Stimulated activated memory B cell treated with anti-CD40 and anti-IgM and Interleukin-4, amounts not matched to agents 10 μg/mL and 1 μg/mL and 100 μg/mL, for 72 hours (primary cell): ENCODE measurements at places on chromosomes 7 and 10.

- H3K27ac ChIP-seq: peak overlapping the region; percentile 96
- H3K4me3 ChIP-seq: no peak overlapping the region
- H3K36me3 ChIP-seq: peaks cover 78% of the 10 kb centered on the region
- no peaks in the 10 kb centered on the region for H3K27me3 ChIP-seq
Measured at GRCh38 chr7:55517191-55517633, 55.1 kb downstream of the VOPP1 start.

- no peak overlapping the region for H3K27ac ChIP-seq
- H3K4me1 ChIP-seq: peaks cover 18% of the 10 kb centered on the region
Measured at GRCh38 chr10:48455055-48455391, 148.5 kb downstream of the MAPK8 start.

- no peaks in the 10 kb centered on the region for H3K27me3 ChIP-seq
- no peak for ATAC-seq
- peak overlapping the region; percentile 46 for H3K27ac ChIP-seq
- H3K4me1 ChIP-seq: peaks cover 39% of the 10 kb centered on the region
Measured at GRCh38 chr7:47537716-47538675, 43.9 kb downstream of the TNS3 start.

DNA sequence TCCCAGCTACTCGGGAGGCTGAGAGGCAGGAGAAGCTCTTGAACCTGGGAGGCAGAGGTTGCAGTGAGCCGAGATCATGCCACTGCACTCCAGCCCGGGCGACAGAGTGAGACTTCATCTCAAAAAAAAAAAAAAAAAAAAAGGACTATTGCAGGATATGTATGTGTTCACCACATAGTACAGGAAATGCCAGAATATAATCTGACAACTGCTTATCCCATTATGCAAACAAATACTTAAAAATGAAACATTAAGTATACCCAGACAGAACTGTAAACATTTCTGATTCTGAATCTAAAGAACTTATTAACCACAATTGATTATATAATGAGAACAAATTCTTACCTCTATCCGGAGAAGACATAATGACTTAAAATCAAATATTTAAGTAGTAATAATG, 18.7 kb downstream of the DKK1 start:
- H3K36me3 ChIP-seq: no peaks in the 10 kb centered on the region
- no peaks in the 10 kb centered on the region for H3K27me3 ChIP-seq

GRCh38 chr7:96285579-96285978, 36.3 kb downstream of the SLC25A13 start:
- no peaks in the 10 kb centered on the region for H3K27me3 ChIP-seq
- peak overlapping the region; percentile 73 for H3K27ac ChIP-seq
- no peak for ATAC-seq
- peaks cover 54% of the 10 kb centered on the region for H3K4me1 ChIP-seq

- H3K4me3 ChIP-seq: no peak overlapping the region
- no peaks in the 10 kb centered on the region for H3K4me1 ChIP-seq
- H3K27me3 ChIP-seq: peaks cover 18% of the 10 kb centered on the region
- H3K27ac ChIP-seq: no peak overlapping the region
Measured at GRCh38 chr7:78161781-78162180, 363.2 kb downstream of the PHTF2 start.

- peak overlapping the region; percentile 77 for H3K27ac ChIP-seq
- H3K4me1 ChIP-seq: peaks cover 9% of the 10 kb centered on the region
- ATAC-seq: no peak
Measured at GRCh38 chr7:1843271-1843861, 173.3 kb downstream of the ELFN1 start.

- no peak for ATAC-seq
- peak overlapping the region; percentile 29 for H3K4me3 ChIP-seq
- peaks cover 53% of the 10 kb centered on the region for H3K36me3 ChIP-seq
- H3K27ac ChIP-seq: peak overlapping the region; percentile 90
- H3K4me1 ChIP-seq: peaks cover 74% of the 10 kb centered on the region
Measured at GRCh38 chr10:61986382-61986781, 84.9 kb downstream of the ARID5B start.

GRCh38 chr7:96361116-96361857, 39.4 kb upstream of the SLC25A13 start:
- no peak for ATAC-seq
- no peaks in the 10 kb centered on the region for H3K36me3 ChIP-seq
- no peak overlapping the region for H3K4me3 ChIP-seq
- H3K27me3 ChIP-seq: peaks cover 28% of the 10 kb centered on the region
- H3K27ac ChIP-seq: no peak overlapping the region

- no peak overlapping the region for H3K27ac ChIP-seq
- H3K4me1 ChIP-seq: peaks cover 3% of the 10 kb centered on the region
- ATAC-seq: no peak
- H3K36me3 ChIP-seq: no peaks in the 10 kb centered on the region
- H3K27me3 ChIP-seq: no peaks in the 10 kb centered on the region
- H3K4me3 ChIP-seq: no peak overlapping the region
Measured at GRCh38 chr7:7496311-7496710, 39.4 kb downstream of the COL28A1 start.

GRCh38 chr7:35967366-35968139, 166.7 kb downstream of the SEPTIN7 start:
- H3K27ac ChIP-seq: no peak overlapping the region
- H3K4me3 ChIP-seq: no peak overlapping the region
- H3K27me3 ChIP-seq: peaks cover 7% of the 10 kb centered on the region

DNA sequence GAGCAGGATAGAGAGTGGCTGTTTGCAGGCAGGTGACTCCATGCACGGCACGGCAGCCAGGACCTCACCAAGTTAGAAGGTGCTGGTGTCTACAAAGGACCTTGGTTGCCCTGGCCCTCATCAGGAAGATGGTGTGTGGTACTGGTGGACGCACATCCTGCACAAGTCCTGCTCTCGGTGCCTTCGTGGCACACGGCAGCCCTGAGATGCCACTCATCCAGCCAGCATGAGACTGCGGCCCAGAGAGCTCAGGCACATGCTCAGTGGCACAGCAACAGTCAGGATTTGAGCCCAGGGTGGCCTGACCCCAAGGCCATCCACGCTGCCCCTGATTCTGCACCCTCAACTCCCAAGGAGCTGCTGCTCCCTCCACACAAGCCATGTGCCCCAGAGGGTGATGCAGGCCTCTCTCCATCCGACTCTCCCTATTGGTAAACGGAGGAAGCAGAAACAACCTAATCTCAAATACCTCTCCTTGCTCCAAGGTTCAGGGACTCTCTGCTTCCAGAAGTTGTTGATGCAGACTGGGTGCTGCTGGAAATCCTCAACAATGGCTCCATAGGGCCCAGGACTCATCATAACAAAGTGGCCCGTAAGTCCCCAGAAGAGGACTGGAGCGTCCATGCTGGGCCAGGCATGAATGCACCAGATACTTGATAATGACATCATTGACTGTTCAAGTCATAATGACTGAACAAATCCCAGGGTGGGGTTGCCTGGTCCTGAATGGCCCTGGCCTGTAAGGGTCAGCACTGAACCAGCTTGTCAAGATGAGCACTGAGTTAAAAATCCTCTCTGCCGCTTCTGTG, 93.6 kb downstream of the ARHGAP22 start:
- H3K36me3 ChIP-seq: peaks cover 5% of the 10 kb centered on the region
- H3K27me3 ChIP-seq: peaks cover 10% of the 10 kb centered on the region
- peak; percentile 44 for ATAC-seq
- no peak overlapping the region for H3K4me3 ChIP-seq
- H3K4me1 ChIP-seq: peaks cover 20% of the 10 kb centered on the region

- no peak overlapping the region for H3K27ac ChIP-seq
- H3K36me3 ChIP-seq: no peaks in the 10 kb centered on the region
- no peak for ATAC-seq
- H3K4me1 ChIP-seq: peaks cover 11% of the 10 kb centered on the region
- no peaks in the 10 kb centered on the region for H3K27me3 ChIP-seq
Measured at GRCh38 chr10:88820748-88821401, 18.3 kb downstream of the LIPM start.

GRCh38 chr7:131072505-131073091, 255.1 kb upstream of the MKLN1 start:
- no peak for ATAC-seq
- no peak overlapping the region for H3K4me3 ChIP-seq
- H3K27me3 ChIP-seq: no peaks in the 10 kb centered on the region
- H3K36me3 ChIP-seq: peaks cover 43% of the 10 kb centered on the region

DNA sequence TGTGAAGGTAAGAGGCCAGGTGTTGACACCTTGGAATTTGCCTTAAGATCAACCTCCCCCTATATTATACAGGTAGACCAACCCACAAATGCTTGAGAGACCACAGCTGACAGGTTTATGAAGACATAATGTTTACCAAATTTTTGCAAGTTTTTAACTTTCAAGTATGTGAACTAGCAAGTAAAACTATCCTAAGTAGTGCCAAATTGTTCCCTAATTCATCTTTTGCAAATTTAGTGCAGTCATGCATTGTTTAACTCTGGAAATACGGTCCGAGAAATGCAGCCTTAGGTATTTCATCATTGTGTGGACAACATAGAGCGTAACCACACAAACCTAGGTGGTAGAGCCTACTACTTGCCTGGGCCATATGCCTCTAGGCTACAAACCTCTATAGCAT, 10.7 kb downstream of the UPP1 start:
- ATAC-seq: no peak
- no peaks in the 10 kb centered on the region for H3K27me3 ChIP-seq
- no peak overlapping the region for H3K4me3 ChIP-seq
- H3K4me1 ChIP-seq: no peaks in the 10 kb centered on the region

DNA sequence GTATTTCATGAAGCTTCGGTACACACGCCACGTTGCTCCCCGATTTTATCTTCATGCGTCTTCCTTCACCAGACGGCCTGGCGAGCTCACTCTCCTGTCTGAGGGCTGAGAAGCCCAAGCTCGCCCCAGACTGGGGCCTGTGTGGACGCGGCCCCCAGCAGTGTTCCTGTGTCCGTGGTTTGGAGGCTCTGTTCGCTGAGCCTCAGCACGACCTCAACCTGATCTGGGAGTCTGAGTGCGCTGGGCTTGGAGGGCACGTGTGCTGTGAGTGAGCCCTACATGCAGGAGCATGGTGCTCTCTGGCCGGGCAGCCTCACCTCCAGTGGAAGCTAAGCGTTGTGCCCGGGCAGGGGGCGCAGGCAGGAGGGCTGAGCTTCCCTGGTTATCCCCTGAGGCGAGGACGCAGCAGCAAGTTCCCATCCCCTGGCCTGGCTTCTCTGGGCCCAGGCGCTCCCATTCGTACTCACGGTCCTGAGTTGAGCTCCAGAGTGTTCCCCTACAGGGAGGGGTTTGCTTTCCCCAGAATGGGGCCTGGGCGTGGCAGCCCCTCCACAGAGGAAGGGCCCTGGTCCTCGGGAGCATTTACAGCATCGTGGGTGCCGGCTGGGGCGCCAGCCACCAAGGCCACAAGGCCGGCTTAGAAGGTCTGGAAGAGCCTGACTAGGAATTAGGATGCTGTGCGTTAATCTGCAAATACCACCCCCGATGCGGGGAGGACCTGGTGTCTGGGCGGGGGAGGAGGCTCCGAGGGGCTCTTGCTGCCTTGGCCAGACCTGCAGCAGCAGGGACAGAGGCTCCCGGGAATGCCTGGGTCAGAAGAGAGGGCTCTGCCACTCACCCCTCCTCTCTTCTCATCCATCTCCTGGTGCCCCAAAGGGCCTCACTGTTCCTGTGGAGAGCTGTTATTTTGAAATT, 400.6 kb downstream of the DNAJB6 start:
- no peaks in the 10 kb centered on the region for H3K36me3 ChIP-seq
- no peak overlapping the region for H3K4me3 ChIP-seq
- H3K4me1 ChIP-seq: no peaks in the 10 kb centered on the region
- no peak for ATAC-seq
- H3K27me3 ChIP-seq: no peaks in the 10 kb centered on the region
- H3K27ac ChIP-seq: no peak overlapping the region

- no peak overlapping the region for H3K27ac ChIP-seq
- no peaks in the 10 kb centered on the region for H3K27me3 ChIP-seq
- no peaks in the 10 kb centered on the region for H3K4me1 ChIP-seq
- no peak overlapping the region for H3K4me3 ChIP-seq
- H3K36me3 ChIP-seq: no peaks in the 10 kb centered on the region
- ATAC-seq: no peak
Measured at GRCh38 chr7:70867513-70867912, 264.4 kb upstream of the GALNT17 start.

- H3K27ac ChIP-seq: no peak overlapping the region
- no peak overlapping the region for H3K4me3 ChIP-seq
- H3K36me3 ChIP-seq: no peaks in the 10 kb centered on the region
Measured at GRCh38 chr7:22386206-22386858, 29.4 kb upstream of the RAPGEF5 start.

DNA sequence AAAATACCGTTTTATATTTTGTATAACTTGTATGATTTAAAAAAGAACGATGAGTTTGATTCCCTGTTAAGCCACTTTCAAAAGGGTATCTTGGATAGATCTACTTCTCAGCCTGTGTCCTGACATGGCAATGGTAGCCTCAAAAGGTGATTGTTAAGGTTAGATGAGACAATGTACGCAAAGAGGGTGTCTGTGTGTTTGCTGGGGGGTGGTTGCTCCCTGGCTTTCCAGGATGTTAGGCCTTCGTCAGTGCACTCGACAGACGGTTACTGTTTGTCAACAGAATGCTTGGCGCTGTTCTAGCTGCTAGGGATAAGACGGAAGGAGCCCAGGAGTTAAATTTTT, 90.3 kb downstream of the NEURL1 start:
- H3K4me3 ChIP-seq: peak overlapping the region; percentile 75
- peaks cover 5% of the 10 kb centered on the region for H3K4me1 ChIP-seq
- ATAC-seq: no peak
- H3K27me3 ChIP-seq: no peaks in the 10 kb centered on the region

DNA sequence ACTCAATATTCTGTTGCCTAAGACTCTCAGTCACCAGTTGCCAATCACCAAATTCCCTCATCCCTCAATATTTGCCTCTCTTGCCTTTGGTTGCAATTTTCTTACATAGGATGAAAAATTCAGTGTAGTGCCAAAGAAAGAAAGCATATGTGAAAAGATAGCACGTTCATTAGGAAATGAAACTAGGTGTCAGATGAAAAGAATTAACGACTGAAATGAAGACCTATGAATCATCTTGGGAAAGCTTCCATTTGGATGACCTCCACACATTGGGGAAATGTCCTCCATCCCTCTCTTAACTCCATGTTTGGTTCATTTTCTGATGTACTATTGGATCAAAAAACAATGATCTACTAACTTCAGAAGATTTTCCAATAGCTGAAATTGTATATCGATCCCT, 145.1 kb upstream of the MEOX2 start:
- H3K36me3 ChIP-seq: no peaks in the 10 kb centered on the region
- ATAC-seq: no peak
- no peak overlapping the region for H3K4me3 ChIP-seq
- no peaks in the 10 kb centered on the region for H3K27me3 ChIP-seq

- no peak for ATAC-seq
- no peaks in the 10 kb centered on the region for H3K36me3 ChIP-seq
- no peak overlapping the region for H3K4me3 ChIP-seq
- H3K27ac ChIP-seq: no peak overlapping the region
Measured at GRCh38 chr10:89478739-89479654, 56.4 kb downstream of the SLC16A12 start.
